Breast epithelium (tissue), 4 donors: ENCODE measurements at places on chromosomes 12 and 14. TPM values are rescaled to one million over a fixed set of nuclear protein-coding genes. Genes with fewer than 3 reads are reported as not detected.

LHX5 gene
- not detected for total RNA-seq

CMA1 gene
- 0.66 TPM for total RNA-seq

DNA sequence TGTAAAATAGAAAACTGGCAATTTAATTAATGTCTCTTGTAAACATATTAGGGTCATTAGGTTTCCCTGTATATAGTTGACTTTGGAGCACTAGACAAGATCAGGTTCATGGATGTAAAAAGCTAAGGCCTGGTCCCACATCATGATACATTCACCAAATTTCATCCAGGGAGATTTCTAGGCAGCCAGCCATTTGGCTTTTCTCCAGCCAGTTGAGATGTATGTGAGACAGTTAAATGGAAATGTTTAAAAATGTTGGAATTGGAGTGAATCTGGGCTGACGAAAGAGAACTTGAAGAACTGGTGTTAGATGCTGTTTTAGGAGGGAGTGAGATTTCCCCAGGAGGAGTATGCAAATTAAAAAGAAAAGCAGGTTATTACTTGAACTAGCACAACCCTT is 41.8 kb upstream of the CLEC14A start:
- H3K36me3 ChIP-seq, result no peaks in the 10 kb centered on the region
- H3K27me3 ChIP-seq, result no peaks in the 10 kb centered on the region
- no peaks in the 10 kb centered on the region for H3K4me1 ChIP-seq

DNA sequence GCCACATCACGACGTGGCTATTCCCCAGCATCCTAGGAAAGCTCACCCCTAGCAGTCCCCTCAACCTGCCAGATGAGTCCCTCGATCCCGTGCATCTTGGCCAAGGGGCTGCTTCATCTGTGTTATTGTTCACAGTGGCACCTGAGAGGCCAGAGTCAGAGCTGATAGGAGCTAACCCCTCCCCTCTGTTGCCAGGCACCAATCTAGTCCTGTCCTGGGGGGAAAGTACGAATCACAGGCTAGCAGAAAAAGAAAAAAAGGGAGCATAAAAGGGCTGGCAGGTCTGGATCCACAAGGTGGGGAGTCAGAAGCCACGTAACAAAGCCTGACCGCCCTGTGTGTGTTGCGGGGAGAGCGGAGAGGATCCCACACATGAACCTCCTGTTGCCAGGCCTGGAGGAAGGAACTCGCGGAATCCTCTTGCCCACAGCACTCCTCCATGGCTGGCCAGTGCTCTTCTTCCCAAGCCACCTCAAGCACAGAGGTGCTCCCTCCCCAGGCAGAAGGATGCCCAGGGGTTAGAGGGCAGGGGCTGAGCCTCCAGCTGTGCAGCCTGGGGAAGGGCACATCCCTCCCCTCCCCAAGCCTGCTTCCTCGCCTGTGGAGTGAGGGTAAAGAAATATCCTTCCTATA is 91.8 kb downstream of the ITPK1 start:
- H3K4me3 ChIP-seq, result no peak overlapping the region
- no peaks in the 10 kb centered on the region for H3K4me1 ChIP-seq
- no peak overlapping the region for H3K27ac ChIP-seq
- H3K36me3 ChIP-seq, result no peaks in the 10 kb centered on the region
- no peaks in the 10 kb centered on the region for H3K27me3 ChIP-seq
- no peak for DNase-seq

SYT10 gene
- total RNA-seq, result not detected

DNA sequence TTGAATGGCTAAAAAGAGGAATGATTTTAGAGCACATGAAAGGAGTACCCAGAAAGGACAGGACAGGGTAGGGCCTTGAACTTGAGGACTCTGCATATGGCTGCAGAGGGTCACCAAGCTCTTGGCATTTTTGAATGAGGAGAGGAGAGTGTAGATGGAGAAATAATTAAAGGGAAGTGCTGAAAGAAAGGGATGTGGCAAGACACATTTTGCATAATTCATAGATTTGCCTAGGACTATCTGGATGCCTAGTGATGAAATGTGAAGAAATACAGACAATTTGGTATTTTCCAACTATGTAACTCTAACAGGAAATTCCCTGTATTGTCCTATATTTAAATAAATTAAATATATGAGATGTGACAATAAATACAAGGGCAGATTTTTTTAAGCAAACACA is 27.5 kb upstream of the MDM1 start:
- no peaks in the 10 kb centered on the region for H3K4me1 ChIP-seq
- H3K27me3 ChIP-seq, result no peaks in the 10 kb centered on the region
- H3K36me3 ChIP-seq, result no peaks in the 10 kb centered on the region

IRF2BPL gene
- 39.5 TPM for total RNA-seq

BDKRB2 gene
- 5.6 TPM for total RNA-seq

DNA sequence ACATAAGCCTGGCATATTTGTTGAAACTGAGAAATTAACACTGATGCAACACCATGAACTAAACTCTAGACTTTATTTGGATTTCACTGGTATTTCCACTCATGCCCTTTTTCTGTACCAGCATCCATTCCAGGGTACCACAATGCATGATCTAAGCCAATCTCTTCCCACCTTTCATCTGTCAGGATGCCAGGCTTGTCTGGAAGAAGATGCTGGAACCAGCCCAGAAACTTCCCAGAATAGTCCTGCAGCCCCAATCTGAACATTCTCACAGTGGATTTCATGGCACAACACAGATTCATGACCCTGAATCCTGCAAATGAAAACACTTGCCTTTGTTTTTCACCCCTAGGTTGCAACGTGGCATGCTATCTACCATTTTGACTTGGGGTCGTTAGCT is 189.3 kb upstream of the LHX5 start:
- no peaks in the 10 kb centered on the region for H3K36me3 ChIP-seq
- no peak for DNase-seq
- H3K4me1 ChIP-seq, result no peaks in the 10 kb centered on the region
- peaks cover 16% of the 10 kb centered on the region for H3K27me3 ChIP-seq
- no peak overlapping the region for H3K4me3 ChIP-seq
- no peak overlapping the region for H3K27ac ChIP-seq

UNC79 gene
- 0.29 TPM for total RNA-seq

GRCh38 chr12:52366738-52367485 is at the start of gene KRT85:
Gene KRT85 (minus strand): TSS chr12:52367481. CDS start chr12:52367405, 76 bp downstream.
- no peaks in the 10 kb centered on the region for H3K27me3 ChIP-seq
- DNase-seq, result no peak
- H3K4me1 ChIP-seq, result no peaks in the 10 kb centered on the region
- no peaks in the 10 kb centered on the region for H3K36me3 ChIP-seq
- no peak within 1 kb of the TSS for H3K4me3 ChIP-seq

DNA sequence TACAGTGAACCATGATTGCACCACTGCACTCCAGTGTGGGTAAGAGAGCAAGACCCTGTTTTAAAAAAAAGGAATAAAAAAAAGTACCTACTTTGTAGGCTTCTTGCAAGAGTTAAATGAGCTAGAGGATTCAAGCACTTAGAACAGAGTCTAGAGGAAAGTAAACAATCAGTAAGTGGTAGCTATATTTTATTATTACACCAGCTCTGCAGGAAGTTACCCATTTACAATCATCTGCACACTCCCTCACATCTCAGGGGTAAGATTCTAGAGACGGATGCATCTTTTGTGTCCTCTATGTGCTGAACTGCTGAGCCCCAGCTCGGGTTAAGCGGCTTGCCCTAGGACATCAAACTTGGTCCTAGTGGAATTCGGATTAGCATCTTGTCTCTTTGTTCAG is 67.3 kb downstream of the KCNK10 start:
- H3K27ac ChIP-seq, result no peak overlapping the region
- DNase-seq, result no peak
- H3K4me1 ChIP-seq, result no peaks in the 10 kb centered on the region
- H3K27me3 ChIP-seq, result no peaks in the 10 kb centered on the region

GRCh38 chr12:47095446-47096236 is 15.9 kb upstream of the AMIGO2 start:
- H3K4me3 ChIP-seq, result no peak overlapping the region
- peaks cover 6% of the 10 kb centered on the region for H3K4me1 ChIP-seq
- no peak for DNase-seq
- no peak overlapping the region for H3K27ac ChIP-seq

KCNA1 gene
- total RNA-seq, result 1.3 TPM

DNA sequence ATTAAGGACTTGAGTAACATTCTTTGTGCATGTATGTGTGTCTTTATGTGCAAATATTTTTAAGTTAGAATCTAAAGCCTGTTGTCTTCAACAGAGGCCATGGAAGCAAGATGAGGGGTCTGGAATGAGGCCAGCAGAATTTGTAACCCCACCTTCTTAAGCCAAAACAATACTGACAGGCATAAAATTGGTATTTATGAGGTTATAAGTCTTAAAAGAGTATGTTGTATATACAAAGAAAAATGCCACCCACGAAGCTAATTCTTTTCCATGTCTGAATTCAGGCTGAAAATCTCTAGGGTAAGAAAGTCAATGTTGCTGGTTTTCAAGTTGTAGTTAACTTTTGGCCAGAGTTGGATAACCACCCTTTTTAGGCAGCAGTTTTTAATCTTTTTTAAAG is 86.2 kb upstream of the TMTC1 start:
- no peaks in the 10 kb centered on the region for H3K27me3 ChIP-seq
- DNase-seq, result no peak
- H3K4me1 ChIP-seq, result no peaks in the 10 kb centered on the region
- no peak overlapping the region for H3K4me3 ChIP-seq

GRCh38 chr14:83556746-83557453 is 1973.0 kb upstream of the FLRT2 start:
- H3K4me1 ChIP-seq, result no peaks in the 10 kb centered on the region
- H3K36me3 ChIP-seq, result no peaks in the 10 kb centered on the region
